ENCODE measurements at places on chromosomes 5 and 9.

DNA sequence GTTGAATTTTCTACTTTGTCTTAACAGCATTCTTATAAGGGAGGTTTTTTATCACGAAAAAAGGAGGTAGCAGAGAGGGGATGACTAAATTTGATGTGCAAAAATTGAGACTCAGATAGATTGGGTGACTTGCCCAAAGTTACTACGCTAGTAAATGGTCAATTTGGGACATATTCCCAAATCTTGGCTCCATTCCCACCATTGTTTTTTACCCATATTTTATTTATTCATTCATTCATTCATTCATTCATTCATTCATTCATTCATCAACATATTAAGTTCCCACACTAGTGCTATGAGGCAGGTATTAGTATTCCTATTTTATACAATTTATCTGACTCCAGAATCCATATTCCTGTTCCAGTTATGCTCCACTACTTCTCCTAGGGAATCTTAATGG is 85.6 kb downstream of the HACD4 start:
- no peak for DNase-seq

GRCh38 chr9:136410500-136411287 is at the start of the genes ENTR1 and PMPCA:
ENTR1 (minus strand) TSS chr9:136410614; CDS start chr9:136410397, 217 bp downstream.
PMPCA (plus strand) TSS chr9:136410658; CDS start chr9:136410669, 11 bp downstream.
- peak; percentile 92 for DNase-seq

DNA sequence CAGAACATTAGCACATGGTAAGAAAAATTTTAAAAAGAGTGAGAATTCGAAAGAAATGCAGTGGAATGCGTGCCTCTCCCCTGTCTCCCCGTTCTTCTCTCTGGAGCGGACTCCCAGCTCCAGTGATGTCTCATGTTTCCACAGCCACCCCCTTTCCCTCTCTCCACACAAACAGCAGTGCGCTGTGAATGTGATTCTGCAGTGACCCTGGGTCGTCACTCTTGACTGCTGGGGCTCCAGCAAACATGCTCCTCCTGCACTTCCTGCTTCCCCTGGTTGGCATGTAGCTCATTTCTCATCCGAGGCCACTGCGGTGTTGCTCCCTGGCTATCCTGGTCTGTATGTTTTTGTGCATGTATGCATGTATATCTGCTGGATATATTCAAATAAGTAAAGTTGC is 13.3 kb downstream of the PHF2 start:
- DNase-seq = no peak

GRCh38 chr5:7849681-7850394 is 1.1 kb downstream of the CFAP90 start:
- no peak for DNase-seq

DNA sequence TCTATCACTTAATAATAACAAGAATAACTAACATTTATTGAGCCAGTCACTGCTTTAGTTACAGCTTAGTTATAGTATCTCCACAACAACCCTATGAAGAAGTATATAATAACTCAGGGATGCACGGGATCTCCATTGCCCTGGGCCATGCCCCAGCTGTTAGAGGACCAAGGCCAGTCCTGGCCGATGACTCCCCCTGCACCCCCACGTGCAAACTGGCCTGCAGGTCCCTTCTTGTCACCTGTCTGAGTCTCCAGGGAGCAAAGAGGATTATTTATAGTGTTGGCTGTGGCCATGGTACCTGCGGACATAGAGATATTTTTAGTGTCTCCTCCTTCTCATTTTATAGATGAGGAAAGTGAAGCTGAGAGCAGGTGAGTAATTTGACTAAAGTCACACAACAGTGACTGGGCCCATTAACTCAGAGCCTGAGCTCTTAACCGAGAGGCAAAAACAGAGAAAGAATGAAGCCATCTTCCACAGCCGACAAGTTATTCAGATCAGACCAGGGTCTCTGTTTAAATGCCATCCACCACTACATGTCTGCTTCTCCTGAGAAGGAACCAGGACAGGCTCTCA is 94.4 kb downstream of the TMEM215 start:
- no peak for DNase-seq

- no peak for DNase-seq
These were observed 450.0 kb downstream of the GADD45G start for GRCh38 chr9:90054810-90055209.

- no peak for DNase-seq
These were observed 15.4 kb downstream of the IL9 start for GRCh38 chr5:135880278-135880677.
